ENCODE measurements at places on chromosomes 16 and 17. TPM values are rescaled to one million over a fixed set of nuclear protein-coding genes. Genes with fewer than 3 reads are reported as not detected.

The WDR59 gene
- 61.0 TPM for total RNA-seq

GRCh38 chr17:68347380-68347779 is 56.1 kb downstream of the ARSG start:
- H3K36me3 ChIP-seq = no peaks in the 10 kb centered on the region
- no peak overlapping the region for H3K4me3 ChIP-seq
- no peak overlapping the region for H3K27ac ChIP-seq
- no peaks in the 10 kb centered on the region for H3K4me1 ChIP-seq
- DNase-seq = no peak

DNA sequence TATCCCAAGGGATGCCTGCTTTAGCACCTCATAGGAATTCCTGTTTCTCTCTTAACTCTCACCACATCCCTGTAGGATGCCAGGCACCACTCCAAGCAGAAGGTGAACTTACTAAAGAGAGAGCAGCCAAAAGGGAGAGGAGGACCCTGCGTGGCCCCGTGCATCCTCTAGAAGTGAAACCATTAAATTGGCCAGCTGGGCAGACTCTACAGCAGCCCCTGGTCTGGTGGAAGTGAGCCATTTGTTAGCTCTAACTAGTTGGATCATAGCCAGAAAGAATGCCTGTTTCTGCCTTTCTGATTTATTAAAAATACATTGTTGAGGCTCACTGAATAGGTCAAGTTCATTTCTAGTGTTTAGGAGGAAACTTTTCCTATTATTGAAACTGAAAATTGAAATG is 22.3 kb downstream of the TMEM11 start:
- no peak for DNase-seq
- no peak overlapping the region for H3K27ac ChIP-seq
- H3K36me3 ChIP-seq = no peaks in the 10 kb centered on the region
- H3K4me3 ChIP-seq = no peak overlapping the region
- H3K27me3 ChIP-seq = no peaks in the 10 kb centered on the region

DNA sequence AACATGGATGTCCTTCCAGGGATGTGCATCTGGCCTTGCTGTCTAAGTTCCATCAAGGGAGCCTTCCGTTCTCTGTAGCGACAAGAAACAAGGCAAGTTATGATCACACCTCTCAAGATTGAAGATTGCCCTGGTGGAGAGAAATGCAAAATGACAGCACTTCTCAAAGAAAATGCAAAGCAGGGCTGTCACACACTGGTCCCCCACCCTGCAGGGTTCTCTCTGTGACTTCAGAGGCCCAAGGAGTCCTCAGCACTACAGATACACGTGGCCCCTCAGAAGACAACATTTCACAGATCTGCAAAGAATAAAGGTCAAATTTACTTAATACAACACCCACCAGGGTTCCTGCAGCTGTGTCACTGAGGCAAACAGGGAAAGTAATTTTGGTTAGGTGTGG is 60.7 kb upstream of the TEX2 start:
- H3K4me3 ChIP-seq = no peak overlapping the region
- no peaks in the 10 kb centered on the region for H3K27me3 ChIP-seq
- H3K36me3 ChIP-seq = no peaks in the 10 kb centered on the region
- no peak for DNase-seq
- H3K27ac ChIP-seq = peak overlapping the region; percentile 21

The ADAD2 gene
- total RNA-seq = not detected

DNA sequence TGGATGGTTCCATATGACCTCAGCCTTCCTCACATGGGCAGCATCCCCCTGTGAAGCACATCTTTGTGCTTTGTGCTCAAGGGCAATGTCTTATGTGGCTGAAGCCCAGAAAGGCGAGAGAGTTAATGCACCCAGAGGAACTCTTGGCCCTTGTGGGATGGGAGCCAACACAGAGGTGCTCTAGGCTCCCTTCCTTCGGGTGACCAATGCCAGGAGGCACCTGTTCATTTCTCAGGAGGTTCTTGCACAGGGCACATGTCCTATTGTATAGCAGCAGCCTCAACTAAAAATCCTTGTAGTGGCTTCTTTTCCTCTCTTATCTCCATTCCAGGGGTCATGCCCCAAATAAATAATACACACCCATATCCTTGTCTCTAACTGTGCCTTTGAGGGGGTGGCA is 83.7 kb upstream of the DNAH9 start:
- no peaks in the 10 kb centered on the region for H3K36me3 ChIP-seq
- H3K4me3 ChIP-seq = no peak overlapping the region
- no peak for DNase-seq
- no peak overlapping the region for H3K27ac ChIP-seq
- H3K4me1 ChIP-seq = no peaks in the 10 kb centered on the region

DNA sequence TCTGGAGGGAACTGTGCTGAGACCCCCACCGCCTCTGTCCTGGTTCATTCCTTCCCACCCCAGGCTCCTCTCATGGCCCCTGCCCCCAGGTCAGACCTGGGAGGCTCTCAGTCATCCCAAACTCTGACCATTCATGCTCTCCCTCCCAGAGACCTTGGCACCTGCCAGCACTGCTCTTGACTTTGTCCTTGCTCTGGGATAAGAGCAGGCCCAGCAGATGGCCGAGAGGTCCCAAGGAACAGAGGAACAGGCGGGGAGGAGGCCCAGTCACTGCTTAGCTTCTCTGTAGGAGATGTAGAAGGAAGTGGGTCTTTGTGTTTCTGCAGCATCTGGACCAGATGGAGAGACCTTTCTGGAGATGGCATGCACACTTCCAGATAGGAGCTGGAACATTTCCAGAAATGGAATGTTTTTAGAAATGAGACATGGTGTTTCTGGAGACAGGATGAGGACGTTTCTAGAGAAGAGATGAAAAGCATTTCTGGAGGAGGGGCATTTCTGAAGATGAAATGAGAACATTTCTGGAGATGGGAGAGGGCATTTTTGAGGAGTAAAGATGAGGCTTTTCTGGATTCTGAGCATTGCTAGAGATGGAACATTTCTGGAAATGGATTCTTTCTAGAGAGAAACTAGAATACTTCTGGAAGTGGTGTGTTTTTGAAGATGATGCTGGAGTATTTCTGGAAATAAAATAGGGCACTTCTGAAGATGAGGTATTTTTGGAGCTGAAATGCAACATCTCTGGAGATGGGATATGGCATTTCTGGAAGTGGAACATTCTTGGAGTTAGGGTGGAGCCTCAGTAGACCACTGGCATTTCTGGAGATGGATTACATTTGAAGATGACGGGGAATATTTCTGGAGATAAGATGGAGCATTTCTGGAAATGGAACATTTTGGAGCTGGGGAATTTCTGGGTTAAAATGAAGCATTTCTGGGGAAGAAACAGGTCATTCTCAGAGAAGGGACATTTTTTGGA is 55.2 kb downstream of the RAI1 start:
- no peak for DNase-seq
- H3K4me3 ChIP-seq = no peak overlapping the region
- H3K27me3 ChIP-seq = no peaks in the 10 kb centered on the region
- H3K27ac ChIP-seq = peak overlapping the region; percentile 86
- peaks cover 23% of the 10 kb centered on the region for H3K4me1 ChIP-seq
- H3K36me3 ChIP-seq = no peaks in the 10 kb centered on the region

DNA sequence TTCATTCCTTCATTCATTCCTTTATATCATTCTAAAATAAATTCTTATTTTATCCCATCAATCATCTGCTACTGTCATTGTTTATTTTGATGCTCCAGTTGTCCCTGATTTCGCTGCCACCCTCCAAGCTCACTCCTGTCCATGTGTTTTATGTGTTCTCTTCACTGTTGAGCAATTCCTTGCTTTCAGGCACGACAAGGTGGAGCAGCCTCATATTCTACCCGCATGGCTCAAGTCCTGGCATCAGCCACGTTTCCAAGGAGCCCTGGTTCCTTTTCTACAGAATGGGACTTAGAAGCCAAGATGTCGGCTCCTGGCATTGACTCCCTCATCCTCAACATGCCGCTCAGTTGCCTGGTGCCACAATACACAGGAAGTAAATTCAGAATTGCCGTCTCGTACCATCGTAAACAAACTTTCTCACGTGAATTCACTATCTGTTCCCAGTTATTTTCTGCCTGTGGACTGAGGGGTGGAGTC is 139.0 kb downstream of the RPTOR start:
- no peaks in the 10 kb centered on the region for H3K36me3 ChIP-seq
- no peak for DNase-seq
- H3K4me1 ChIP-seq = no peaks in the 10 kb centered on the region
- no peak overlapping the region for H3K27ac ChIP-seq
- H3K4me3 ChIP-seq = no peak overlapping the region
- H3K27me3 ChIP-seq = no peaks in the 10 kb centered on the region

- H3K27me3 ChIP-seq = no peaks in the 10 kb centered on the region
- no peaks in the 10 kb centered on the region for H3K36me3 ChIP-seq
- H3K27ac ChIP-seq = no peak overlapping the region
- H3K4me1 ChIP-seq = no peaks in the 10 kb centered on the region
- DNase-seq = no peak
- no peak overlapping the region for H3K4me3 ChIP-seq
These were observed 23.8 kb downstream of the TBC1D3B start for GRCh38 chr17:36152639-36153120.

The EVPLL gene
- total RNA-seq = 0.32 TPM

The GAS7 gene
- total RNA-seq = 62.2 TPM

GRCh38 chr17:17849147-17849820 is 12.5 kb upstream of the SREBF1 start:
- peak overlapping the region; percentile 84 for H3K27ac ChIP-seq
- H3K27me3 ChIP-seq = no peaks in the 10 kb centered on the region
- peaks cover 22% of the 10 kb centered on the region for H3K4me1 ChIP-seq
- H3K36me3 ChIP-seq = no peaks in the 10 kb centered on the region
- DNase-seq = peak; percentile 67
- no peak overlapping the region for H3K4me3 ChIP-seq

- H3K27ac ChIP-seq = peak within 1 kb of the TSS; percentile 71
- no peak for DNase-seq
These were observed at the start of gene CHCT1 for GRCh38 chr17:60422162-60422665. Gene CHCT1, plus strand, starts transcription at chr17:60422489. Its CDS starts 104 bp downstream, at chr17:60422593.

DNA sequence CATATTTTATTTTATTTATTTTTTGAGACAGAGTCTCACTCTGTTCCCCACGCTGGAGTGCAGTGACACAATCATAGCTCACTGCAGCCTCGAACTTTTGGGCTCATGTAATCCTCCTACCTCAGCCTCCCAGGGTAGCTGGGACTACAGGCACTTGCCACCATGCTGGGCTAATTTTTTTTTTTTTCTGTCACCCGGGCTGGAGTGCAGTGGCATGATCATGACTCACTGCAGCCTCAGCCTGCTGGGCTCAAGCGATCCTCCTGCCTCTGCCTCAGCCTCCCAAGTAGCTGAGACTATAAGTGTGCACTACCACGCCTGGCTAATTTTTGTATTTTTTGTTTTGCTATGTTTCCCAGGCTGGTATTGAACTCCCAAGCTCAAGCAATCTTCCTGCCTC is 17.1 kb downstream of the UNC45B start:
- H3K36me3 ChIP-seq = no peaks in the 10 kb centered on the region
- H3K4me3 ChIP-seq = no peak overlapping the region
- H3K27me3 ChIP-seq = peaks cover 11% of the 10 kb centered on the region

DNA sequence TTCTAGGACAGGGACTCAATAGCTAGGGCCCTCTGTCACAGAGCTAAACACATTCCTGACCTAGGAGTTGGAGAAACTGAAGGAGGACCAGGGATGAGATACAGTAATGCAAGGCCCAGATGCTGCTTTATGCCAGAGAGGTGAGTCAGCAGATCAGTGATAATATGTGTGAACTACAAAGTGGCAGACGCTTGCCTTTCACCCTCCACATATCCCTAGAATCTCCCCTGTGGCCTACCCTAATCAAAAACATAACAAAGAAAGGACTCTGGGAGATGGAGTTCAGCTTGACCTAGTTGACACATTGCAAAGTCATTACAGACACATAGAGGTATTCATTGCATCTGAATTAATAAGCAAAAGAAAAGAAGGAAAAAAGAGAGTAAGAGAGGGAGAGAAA is 417.6 kb upstream of the DYNLRB2 start:
- no peaks in the 10 kb centered on the region for H3K36me3 ChIP-seq
- no peak overlapping the region for H3K27ac ChIP-seq
- no peaks in the 10 kb centered on the region for H3K4me1 ChIP-seq
- no peaks in the 10 kb centered on the region for H3K27me3 ChIP-seq
- DNase-seq = no peak

DNA sequence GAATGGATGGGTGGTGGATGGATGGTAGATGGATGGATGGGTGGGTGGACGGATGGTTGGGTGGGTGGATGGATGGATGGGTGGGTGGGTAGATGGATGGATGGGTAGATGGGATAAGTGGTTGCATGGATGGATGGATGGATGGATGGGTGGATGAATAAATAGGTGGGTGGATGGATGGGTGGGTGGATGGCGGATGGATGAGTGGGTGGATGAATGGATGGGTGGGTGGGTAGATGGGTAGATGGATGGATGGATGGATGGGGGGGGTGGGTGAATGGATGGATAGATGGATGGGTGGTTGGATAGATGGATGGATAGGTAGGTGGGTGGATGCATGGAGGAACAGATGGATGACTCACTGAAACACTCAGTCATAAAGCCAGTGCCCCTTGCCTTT is 51.0 kb upstream of the FASN start:
- no peaks in the 10 kb centered on the region for H3K27me3 ChIP-seq
- H3K4me3 ChIP-seq = no peak overlapping the region

The TSPAN10 gene
- total RNA-seq = 0.80 TPM

DNA sequence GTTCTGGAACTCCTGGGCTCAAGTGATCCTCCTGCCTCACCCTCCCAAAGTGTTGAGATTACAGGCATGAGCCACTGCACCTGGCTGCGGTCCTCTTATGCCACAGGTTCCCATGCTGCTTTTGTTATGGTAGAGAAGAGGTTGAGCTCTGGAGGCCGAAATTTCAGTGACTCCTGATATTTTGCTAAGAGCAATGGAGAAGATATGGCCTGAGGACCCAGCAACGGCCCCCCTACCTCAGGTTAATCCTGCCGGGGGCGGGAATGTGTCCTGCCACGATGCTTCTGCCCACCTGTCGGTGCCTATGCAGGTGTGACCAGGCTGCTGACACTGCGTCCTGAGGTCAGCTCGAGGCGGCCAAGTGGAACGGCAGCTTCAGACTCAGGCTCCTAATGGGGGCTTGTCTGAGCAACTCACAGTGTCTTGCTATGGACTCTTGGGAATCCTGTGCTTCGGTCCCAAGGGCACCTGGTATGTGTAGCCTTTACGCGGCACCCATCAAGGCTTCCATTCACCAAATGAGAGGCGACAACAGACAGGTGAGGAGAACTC is 7.6 kb upstream of the SEC14L1 start:
- H3K36me3 ChIP-seq = no peaks in the 10 kb centered on the region
- H3K27ac ChIP-seq = peak overlapping the region; percentile 85
- no peak for DNase-seq
- no peaks in the 10 kb centered on the region for H3K27me3 ChIP-seq

GRCh38 chr17:41421116-41421515 is 3.3 kb downstream of the KRT37 start:
- H3K27me3 ChIP-seq = no peaks in the 10 kb centered on the region
- H3K36me3 ChIP-seq = no peaks in the 10 kb centered on the region
- no peak overlapping the region for H3K4me3 ChIP-seq
- H3K4me1 ChIP-seq = peaks cover 9% of the 10 kb centered on the region
- peak overlapping the region; percentile 68 for H3K27ac ChIP-seq

The ERI2 gene
- 26.2 TPM for total RNA-seq

GRCh38 chr17:39667945-39668924 is at the start of gene PNMT:
Gene PNMT, plus strand, starts transcription at chr17:39668453. Its CDS starts 23 bp downstream, at chr17:39668476.
- peak within 1 kb of the TSS; percentile 76 for H3K27ac ChIP-seq
- H3K4me1 ChIP-seq = peaks cover 16% of the 10 kb centered on the region
- no peak for DNase-seq
- peak within 1 kb of the TSS; percentile 44 for H3K4me3 ChIP-seq
- peaks cover 3% of the 10 kb centered on the region for H3K27me3 ChIP-seq

The SCNN1G gene
- total RNA-seq = 2.0 TPM

GRCh38 chr17:49691086-49691676 is 13.3 kb upstream of the SPOP start:
- no peaks in the 10 kb centered on the region for H3K36me3 ChIP-seq
- H3K27ac ChIP-seq = peak overlapping the region; percentile 63
- DNase-seq = no peak
- H3K4me3 ChIP-seq = no peak overlapping the region
